ENCODE measurements at places on chromosomes 12 and 14.

- no peak for DNase-seq
Observed at GRCh38 chr14:49999826-50000379, 107.0 kb downstream of the ARF6 start.

DNA sequence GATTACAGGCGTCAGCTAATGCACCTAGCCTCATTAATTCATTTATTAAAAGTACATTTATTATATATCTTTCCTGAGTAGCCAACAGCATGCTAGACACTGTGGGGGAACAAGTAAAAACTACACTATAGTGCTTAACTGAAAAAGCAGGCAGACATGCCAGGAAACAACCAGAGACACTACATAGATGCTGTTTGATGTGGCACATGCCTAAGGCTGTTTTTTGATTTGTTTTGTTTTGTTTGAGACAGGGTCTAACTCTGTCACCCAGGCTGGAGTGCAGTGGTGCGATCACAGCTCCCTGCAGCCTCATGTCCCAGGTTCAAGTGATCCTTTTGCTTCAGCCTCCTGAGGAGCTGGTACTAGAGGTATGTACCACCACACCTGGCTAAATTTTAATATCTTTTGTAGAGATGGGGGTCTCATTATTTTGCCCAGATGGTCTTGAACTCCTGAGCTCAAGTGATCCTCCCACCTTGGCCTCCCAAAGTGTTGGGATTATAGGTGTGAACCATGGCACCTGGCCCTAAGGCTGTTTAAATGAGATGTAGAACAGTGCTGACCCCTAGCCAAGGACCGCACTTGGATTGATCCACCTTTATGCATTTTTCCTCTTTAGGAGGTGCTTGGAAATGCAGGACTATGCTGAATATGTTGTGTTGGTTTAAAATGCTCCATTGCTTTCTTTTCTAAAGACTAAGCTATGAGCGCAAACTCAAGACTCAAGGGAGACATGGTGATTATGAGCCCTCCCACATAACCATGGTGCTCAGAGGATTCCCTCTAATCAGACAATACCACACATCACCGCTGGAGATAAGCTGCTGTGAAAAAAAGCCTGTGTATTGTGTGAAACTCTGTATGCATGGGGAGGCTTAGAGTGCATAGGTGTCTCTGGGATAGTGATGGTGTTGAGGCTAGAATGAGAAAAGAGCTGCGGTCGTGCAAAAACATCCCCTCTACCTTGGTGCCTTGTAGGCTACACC, 10.5 kb upstream of the C14orf93 start:
- no peak for DNase-seq

- no peak for DNase-seq
Observed at GRCh38 chr12:10018386-10018785, 8.0 kb downstream of the CLEC12B start.

GRCh38 chr12:92735131-92735721, 32.4 kb downstream of the PLEKHG7 start:
- DNase-seq: peak; percentile 39

- no peak for DNase-seq
Observed at GRCh38 chr12:113758165-113758924, 207.8 kb downstream of the RBM19 start.

DNA sequence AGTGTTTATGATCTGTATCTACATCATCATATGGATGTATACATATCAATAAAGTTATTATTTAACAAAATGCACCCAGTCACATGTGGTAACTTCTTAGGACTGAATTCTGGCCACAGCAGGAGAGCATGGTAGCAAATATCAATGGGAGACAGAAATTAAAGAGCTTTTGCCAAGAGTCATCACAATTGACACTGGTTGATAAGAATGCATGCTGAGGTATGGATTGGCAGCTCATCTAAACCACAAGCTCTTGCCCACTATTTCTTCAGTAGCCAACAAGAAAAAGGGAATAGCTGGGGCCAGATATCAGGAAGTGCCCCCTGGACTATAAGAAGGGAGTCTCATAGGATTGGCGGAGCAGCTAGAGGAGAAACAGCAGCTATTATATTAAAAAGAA, 9.4 kb upstream of the PTGR2 start:
- no peak for DNase-seq

- no peak for DNase-seq
Observed at GRCh38 chr12:99393763-99394162, 253.8 kb upstream of the GARIN6 start.
